ENCODE measurements at places on chromosomes 6 and 20. TPM values are rescaled to one million over a fixed set of nuclear protein-coding genes. Genes with fewer than 3 reads are reported as not detected.

EEF1A2 gene
- 1.1 TPM for total RNA-seq

ACOT8 gene
- 19.1 TPM for total RNA-seq

PBOV1 gene
- total RNA-seq = not detected

GRCh38 chr20:23166563-23166962 is 80.4 kb upstream of the CD93 start:
- DNase-seq = no peak

- no peak for DNase-seq
Measured at GRCh38 chr6:166933396-166933795, 23.0 kb downstream of the RNASET2 start.

DNA sequence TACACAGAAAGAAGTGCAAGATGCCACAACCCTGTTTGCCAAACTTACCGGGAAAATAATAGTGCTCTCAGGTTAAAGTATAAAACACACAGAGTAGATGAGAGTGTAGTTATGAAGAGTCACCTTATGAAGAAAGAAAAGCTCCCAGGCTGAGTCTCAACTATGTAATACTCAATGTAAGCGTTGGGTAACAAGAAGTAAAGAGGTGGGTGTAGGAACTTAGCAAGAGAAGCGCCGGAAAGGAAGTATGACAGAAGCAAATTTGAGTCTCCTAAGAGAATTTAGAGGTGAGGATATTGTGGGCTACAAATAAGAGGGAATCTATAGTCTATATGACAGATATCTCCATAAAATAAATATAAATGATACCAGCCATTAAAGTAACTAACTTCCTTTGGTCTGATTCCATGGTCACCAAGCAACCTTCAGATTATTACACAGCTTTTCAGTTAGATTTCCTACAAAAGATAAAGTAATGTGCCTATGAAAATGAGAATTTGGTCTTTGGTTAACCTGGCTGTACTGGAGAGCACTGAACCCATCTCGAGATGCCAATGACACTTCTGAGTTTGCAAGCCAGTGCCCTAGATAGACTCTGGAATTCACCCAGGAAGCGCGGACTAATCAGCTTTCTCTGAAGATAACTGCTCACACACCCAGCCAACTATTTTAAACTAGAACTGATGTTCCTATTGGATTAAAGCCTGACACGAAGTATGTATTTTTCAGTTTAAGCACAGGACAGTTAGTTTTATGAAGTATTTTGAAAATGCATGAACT is 1.8 kb downstream of the TUBE1 start:
- DNase-seq = no peak

- no peak for DNase-seq
Measured at GRCh38 chr6:107542192-107542668, 52.3 kb downstream of the SOBP start.

- DNase-seq = no peak
Measured at GRCh38 chr6:51928320-51928719, 159.1 kb downstream of the PKHD1 start.

DNA sequence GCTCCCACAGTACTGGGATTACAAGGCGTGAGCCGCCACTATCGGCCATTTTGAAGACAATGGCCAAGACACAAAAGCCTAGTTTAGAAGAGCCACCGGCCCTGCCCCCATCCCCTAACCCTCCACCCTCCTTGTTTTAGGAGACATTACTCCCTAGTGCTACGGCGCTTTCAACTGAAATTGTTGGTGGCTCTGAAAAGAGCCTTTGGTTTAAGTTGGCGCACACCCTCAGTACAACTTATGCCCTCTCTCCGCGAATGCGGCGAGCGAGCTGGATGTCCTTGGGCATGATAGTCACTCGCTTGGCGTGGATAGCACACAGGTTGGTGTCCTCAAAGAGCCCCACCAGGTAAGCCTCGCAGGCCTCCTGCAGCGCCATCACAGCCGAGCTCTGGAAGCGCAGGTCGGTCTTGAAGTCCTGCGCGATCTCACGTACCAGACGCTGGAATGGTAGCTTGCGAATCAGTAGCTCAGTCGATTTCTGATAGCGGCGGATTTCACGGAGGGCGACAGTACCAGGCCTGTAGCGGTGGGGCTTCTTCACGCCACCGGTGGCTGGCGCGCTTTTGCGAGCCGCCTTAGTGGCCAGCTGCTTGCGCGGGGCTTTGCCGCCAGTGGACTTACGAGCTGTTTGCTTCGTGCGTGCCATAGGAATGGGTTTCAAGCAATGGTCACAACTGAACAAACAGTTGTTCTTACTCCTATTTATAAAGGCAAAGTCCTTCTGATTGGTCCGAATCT is 114.9 kb upstream of the BTN3A2 start:
- peak; percentile 67 for DNase-seq
